ENCODE measurements at places on chromosomes 7 and 10. TPM values are rescaled to one million over a fixed set of nuclear protein-coding genes. Genes with fewer than 3 reads are reported as not detected.

The TMEM140 gene
- 26.9 TPM for total RNA-seq

DNA sequence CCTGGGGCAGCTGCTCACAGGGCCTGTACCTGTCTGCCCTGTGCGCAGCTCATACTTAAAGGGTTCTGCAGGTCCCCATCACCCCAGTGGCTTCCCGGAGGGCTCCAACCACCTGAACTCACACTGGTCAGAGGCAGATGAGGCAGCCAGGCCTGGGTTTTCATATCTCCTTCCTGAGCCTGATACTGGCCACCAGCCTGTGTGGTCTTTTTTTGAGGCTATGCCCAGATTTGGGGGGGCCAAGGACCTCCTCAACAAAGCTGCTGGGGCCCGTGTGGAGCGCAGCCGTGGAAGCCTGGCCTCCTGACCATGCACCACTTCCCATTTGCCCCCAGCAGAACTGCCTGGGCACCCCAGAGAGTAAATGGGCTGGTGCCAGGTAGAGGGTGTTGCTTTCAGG is 25.7 kb downstream of the PNLIPRP2 start:
- no peak for DNase-seq
- no peaks in the 10 kb centered on the region for H3K27me3 ChIP-seq
- H3K27ac ChIP-seq, result no peak overlapping the region
- H3K4me1 ChIP-seq, result no peaks in the 10 kb centered on the region
- no peak overlapping the region for H3K4me3 ChIP-seq

- H3K27ac ChIP-seq, result peak overlapping the region; percentile 90
- H3K4me1 ChIP-seq, result peaks cover 65% of the 10 kb centered on the region
- H3K4me3 ChIP-seq, result no peak overlapping the region
- no peak for DNase-seq
These were observed 104.0 kb downstream of the PLXDC2 start for GRCh38 chr10:19920075-19920726.

DNA sequence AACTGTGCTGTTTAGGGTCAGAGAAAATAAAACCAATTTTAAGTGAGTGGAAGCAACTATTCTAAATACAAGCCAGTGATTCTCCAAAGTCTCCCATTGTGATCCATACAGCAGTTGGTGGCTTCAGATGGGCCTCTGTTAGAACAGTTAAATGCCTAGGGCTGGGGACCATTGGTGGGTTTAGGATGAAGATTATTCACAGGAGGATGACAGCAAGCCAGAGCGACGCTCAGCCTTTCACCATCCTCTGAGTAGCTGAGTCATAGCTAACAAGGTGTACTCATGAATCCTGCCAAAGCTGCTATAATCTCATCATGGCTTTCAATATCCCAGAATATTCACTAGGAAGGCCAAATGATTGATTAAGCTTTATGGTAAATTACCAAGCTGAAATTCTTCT is 39.6 kb downstream of the STARD3NL start:
- H3K36me3 ChIP-seq, result peaks cover 54% of the 10 kb centered on the region
- H3K4me1 ChIP-seq, result peaks cover 2% of the 10 kb centered on the region
- no peak overlapping the region for H3K4me3 ChIP-seq
- no peak for DNase-seq

The TACR2 gene
- total RNA-seq, result not detected

The NPFFR1 gene
- not detected for total RNA-seq

The SLC4A2 gene
- 390 TPM for total RNA-seq

GRCh38 chr10:127991543-127992255 is 84.8 kb downstream of the PTPRE start:
- H3K27me3 ChIP-seq, result no peaks in the 10 kb centered on the region
- H3K27ac ChIP-seq, result peak overlapping the region; percentile 67

The ADRA2A gene
- total RNA-seq, result 23.5 TPM

DNA sequence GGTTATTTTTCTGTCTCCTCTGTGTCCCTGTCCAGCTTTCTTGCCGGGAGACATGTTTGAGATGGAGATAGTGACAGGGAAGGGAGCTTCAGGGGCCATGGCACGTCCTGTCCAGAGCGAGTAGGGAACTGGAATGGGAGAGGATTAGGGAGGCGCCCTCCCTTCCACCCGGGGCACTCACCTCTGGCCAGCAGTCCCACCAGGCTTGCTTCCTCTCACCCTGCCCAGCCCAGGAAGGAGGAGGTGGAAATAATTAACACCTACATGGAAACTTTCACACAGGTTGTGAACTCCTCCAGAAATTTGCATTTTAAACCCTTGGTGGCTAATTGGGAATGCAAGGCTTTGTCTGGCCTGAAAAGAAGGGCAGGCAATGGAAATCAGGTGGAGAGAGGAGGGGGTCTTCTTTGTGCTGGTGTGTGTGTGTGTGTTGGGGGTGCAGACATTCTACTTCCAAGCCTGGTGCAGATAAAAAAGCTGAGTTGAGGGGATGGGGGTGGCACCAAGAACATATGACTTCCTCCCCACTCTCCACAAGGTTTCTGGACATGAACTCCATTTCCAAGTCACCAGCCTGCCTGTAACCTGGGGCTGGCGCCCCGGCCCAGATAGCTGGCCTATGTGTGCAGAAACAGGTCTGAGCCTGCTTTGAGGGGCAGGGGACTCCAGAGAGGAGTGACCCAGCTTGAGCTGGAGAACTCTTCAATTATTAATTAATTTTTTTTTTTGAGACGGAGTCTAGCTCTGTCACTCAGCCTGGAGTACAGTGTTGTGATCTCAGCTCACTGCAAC is 199.4 kb downstream of the CYP26A1 start:
- no peak overlapping the region for H3K27ac ChIP-seq
- no peaks in the 10 kb centered on the region for H3K27me3 ChIP-seq
- no peaks in the 10 kb centered on the region for H3K36me3 ChIP-seq
- no peak overlapping the region for H3K4me3 ChIP-seq
- H3K4me1 ChIP-seq, result no peaks in the 10 kb centered on the region
- no peak for DNase-seq

The CNPY4 gene
- total RNA-seq, result 1.4 TPM

The RAB19 gene
- total RNA-seq, result not detected

The NPY4R gene
- not detected for total RNA-seq

- H3K27me3 ChIP-seq, result no peaks in the 10 kb centered on the region
- H3K4me1 ChIP-seq, result peaks cover 17% of the 10 kb centered on the region
- no peak overlapping the region for H3K4me3 ChIP-seq
- peaks cover 11% of the 10 kb centered on the region for H3K36me3 ChIP-seq
These were observed 56.8 kb downstream of the TNS3 start for GRCh38 chr7:47525066-47525623.
